Fibroblast of skin of abdomen (primary cell): ENCODE measurements at places on chromosomes 3 and 15.

GRCh38 chr3:78287085-78287484, 1247.2 kb downstream of the ROBO2 start:
- DNase-seq, result peak; percentile 70

DNA sequence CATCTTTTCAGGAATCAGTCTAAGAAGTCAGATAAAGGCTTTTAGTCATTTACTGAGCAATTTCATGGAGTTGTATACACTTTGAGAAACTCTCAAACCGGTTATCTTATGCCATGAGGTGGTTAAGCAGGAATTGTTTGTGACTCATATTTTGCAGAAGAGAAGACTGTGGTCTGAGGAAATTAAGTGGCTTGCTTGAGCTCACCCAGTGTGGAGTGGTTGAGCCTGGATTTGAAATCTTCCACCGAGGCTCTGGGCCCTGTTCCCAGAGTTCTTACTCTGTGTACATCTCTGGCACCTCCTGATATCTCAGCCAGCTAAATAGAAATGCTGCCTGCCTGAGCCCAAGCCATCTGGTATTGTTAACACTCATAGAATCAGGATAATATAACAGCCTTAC, 37.8 kb upstream of the BCL6 start:
- DNase-seq, result peak; percentile 92

GRCh38 chr3:10284496-10284895, 8.3 kb downstream of the GHRL start:
- DNase-seq, result no peak

DNA sequence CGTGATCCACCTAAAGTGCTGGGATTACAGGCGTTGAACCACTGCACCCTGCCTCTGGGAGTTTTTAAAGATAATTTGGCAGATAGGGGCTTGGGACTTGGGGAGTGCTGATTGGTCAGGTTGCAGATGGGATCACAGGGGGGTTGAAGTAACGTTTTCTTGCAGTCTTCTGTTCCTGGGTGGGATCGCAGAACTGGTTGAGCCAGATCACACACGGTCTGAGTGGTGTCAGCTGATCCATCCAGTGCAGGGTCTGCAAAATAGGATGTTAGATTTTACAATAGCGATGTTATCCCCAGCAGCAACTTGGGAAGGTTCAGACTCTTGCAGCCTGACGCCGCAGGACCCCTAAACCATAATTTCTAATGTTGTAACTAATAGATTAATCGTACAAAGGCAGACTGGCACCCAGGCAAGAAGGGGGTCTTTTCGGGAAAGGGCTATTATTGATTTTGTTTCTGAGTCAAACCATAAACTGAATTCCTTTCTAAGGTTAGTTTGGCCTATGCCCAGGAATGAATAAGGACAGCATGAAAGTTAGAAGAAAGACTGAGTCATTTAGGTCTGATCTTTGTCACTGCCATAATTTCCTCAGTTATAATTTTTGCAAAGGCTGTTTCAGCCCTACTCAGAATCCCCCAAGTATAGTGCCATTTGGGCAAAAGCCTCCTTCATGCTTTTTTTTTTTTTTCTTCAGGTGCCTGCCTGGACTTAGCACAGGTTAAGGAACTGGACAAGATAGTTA, 1.5 kb upstream of the CA12 start:
- no peak for DNase-seq

GRCh38 chr3:128468791-128469527, 2.3 kb upstream of the DNAJB8 start:
- DNase-seq, result no peak

DNA sequence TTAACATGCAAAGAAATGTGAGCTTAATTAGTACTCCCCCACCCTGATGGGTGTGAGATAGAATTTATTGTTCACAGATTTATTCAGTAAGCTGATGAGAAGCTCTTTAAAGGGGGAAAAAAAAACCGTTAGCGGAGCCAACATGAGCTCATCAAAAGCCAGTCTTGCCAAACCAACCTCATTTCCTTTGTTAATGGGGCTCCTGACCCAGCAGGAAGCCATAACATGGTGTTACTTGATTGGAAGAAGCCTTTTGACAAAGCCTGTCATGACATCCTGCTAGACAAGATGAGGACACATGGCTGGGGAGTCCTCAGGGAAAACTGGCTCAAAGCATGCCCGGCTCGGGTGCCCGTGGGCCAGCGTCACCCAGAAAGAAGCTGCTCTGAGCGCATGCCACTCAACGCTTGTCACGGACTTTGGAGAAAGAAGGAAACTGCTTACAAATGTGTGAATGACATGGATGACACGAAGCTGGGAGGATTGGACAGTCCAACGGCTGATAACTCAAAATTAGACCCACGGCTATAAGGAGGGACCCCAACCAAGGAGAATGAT, 64.6 kb downstream of the SLCO2A1 start:
- DNase-seq, result peak; percentile 67

GRCh38 chr15:97479957-97480356, 480.5 kb upstream of the ARRDC4 start:
- DNase-seq, result no peak

- DNase-seq, result no peak
These were observed 27.3 kb upstream of the MBNL1 start for GRCh38 chr3:152241142-152242017.

- DNase-seq, result no peak
These were observed 74.0 kb upstream of the PHLDB2 start for GRCh38 chr3:111785034-111785433.

GRCh38 chr15:46080016-46080415, 445.2 kb downstream of the SQOR start:
- DNase-seq, result peak; percentile 9

GRCh38 chr3:8765528-8765927, 3.9 kb downstream of the OXTR start:
- no peak for DNase-seq

- no peak for DNase-seq
These were observed 294.6 kb downstream of the MEX3B start for GRCh38 chr15:81751256-81751655.

GRCh38 chr3:117102426-117102825, 392.8 kb downstream of the TUSC7 start:
- peak; percentile 60 for DNase-seq

DNA sequence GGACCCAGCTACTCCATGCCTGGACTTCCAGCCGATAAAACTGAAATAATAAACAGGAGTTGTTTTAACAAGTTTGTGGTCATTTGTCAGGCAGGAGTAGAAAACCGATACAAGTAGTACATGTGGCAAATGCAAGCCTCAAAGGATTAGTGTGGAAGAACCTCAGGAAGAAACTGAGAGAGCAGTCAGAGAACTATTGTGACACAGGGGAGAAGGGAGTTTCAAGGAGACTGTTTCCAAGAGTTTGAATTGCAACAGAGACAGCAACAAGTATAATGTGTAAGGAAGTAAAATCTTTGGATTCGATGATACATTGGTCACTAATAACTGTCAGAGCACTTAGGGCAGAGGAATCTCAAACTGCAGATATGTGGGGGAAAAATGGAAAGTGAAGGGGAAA, 450.6 kb upstream of the ARHGEF26 start:
- DNase-seq, result no peak

DNA sequence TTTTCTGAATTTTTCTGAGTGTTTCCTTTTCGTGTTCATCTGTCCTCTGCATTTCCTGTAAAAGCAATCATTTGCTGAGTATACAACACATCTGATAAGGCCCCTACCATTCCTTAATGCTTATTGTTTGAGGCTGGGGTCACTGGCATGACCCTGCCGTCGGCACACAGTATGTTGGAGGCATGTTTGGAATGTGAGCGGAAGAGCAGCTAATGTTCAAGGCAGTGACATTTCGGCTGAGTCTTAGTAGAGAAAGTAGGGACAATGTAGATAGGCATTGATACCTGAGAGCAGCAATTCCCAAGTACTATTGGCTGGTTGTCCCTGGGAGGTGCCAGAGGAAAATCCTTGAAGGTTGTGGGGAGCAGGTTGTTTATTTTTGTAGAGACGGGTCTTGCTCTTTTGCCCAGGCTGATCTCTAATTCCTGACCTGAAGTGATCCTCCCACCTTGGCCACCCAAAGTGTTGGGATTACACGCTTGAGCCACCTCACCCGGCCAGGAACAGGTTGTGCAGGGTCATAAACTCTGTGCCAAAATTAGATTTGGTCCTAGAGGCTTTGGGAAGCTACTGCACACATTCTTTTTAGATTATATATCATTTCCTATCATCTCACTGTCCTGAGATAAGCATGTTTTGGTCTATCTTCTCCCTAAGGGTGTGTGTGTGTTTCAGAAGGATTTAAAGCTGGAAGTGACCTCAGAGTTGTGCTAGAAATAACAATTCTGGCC, 13.5 kb downstream of the PTPN23 start:
- DNase-seq, result peak; percentile 48

GRCh38 chr15:65909831-65910230, 40.5 kb downstream of the RAB11A start:
- DNase-seq, result no peak

DNA sequence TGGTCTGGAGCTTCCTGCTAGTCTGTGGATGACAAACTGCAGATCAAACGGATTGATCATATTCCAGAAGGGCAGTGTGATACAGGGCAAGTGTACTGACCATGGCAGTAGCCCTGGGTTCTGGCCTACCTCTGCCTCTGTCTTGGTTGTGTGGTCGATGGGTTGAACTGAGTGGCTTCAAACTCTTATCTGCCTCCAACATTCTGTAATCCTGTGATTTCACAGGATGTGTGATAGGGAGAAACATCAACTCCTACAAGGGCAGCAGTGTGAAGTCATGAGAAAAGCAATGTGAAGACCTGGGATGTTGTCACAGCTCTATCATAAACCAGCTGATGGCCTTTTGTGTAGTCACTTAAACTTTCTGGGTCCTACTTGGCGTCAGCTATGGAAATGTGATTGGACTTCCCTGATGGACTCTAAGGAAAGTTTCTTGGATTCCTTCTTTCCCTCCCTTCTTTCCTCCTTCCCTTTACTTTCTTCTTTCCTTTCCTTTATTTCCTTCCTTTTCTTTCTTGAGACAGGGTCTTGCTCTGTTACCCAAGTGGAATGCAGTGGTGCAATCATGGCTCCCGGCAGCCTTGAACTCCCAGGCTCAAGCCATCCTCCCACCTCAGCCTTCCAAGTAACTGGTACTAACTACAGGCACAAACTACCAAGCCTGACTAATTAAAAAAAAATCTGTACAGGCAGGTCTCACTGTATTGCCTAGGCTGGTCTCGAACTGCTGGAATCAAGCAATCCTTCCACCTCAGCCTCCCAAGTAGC, 114.8 kb downstream of the BBX start:
- DNase-seq, result no peak

- DNase-seq, result peak; percentile 97
These were observed 262.2 kb downstream of the MAGI1 start for GRCh38 chr3:65776494-65776893.

- DNase-seq, result no peak
These were observed 36.5 kb downstream of the GASK1A start for GRCh38 chr3:43015572-43015971.

DNA sequence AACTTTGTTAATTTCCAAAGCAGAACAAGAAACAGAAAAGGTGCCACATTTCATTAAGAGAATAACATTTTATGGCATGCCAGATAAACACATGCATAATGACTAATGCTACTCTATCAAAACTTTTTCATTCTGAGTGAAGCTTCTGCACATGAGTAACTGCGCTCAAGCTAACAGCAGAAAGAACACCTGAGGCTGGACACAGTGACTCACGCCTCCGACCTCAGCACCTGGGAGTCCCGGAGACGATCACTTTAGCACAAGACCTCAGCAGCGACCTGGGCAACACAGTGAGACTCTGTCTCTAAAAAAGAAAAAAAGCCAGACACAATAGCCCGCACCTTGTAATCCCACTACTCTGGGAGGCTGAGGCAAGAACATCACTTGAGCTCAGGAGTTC, 70.6 kb downstream of the ACAP2 start:
- DNase-seq, result no peak

DNA sequence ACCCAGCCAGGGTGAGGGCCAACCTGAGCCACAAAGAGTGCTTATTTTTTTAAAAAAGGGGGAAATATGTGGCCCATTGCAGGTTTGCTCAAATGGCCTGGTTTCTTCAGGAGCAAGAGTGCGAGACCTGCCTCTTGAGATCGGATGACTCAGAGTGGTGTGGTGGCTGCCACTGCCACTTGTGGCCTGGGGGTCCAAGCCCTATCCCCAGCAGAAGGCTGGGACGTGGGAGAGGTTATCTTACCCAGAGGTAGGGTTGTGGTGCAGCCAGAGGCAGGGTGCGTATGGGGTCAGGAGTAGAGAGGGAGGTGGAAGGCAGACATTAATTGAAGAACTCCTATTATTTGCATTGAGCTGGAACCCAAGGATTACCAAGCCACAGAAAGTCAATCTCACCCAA, 83.2 kb upstream of the SMAD3 start:
- no peak for DNase-seq

GRCh38 chr3:14922863-14923262, 24.5 kb upstream of the NR2C2 start:
- DNase-seq, result no peak

DNA sequence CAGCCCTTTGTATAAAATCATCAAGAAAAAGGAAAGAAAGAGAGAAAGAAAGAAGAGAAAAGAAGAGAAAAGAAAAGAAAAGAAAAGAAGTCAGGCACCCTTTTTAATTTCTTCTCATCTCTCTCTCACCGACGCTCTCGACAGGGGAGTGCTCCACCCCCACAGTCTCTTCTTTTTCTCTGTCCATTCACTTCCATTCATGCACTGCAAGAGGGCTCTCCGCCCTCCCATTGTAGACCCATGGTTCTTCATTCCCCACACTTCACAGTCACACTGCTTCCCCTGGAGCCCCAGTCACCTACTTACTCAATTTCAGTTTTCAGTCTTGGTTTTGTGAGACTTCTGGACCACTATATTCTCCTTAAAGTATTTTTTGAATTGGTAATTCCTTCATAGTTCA, 254.7 kb downstream of the SOX2 start:
- DNase-seq, result no peak

- peak; percentile 66 for DNase-seq
These were observed 142.4 kb upstream of the TMC3 start for GRCh38 chr15:81516461-81516860.

DNA sequence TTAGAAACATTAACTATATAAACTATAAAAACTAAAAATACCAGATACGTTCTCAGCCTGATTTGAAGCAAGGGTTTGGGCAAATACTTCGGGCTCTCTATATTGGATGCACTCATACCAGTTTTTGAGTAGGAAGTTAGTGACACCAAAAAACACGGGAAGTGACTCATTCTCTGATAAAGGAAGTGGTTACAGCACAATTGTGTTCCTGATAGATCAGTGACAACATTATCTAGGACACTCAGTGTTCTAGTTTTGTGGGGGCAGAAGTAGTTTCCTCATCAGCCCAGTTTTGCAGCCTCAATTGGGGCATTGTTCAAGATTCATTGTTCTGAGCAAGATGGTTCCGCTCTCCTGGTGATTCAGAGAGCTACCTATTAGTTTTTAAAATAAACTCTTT, 469.6 kb upstream of the DPPA4 start:
- DNase-seq, result no peak
